Amniotic epithelial cell (primary cell): ENCODE measurements at places on chromosomes 7 and 10.
A peak's percentile ranks its signal among the peaks of the same experiment; 100 is the strongest.

DNA sequence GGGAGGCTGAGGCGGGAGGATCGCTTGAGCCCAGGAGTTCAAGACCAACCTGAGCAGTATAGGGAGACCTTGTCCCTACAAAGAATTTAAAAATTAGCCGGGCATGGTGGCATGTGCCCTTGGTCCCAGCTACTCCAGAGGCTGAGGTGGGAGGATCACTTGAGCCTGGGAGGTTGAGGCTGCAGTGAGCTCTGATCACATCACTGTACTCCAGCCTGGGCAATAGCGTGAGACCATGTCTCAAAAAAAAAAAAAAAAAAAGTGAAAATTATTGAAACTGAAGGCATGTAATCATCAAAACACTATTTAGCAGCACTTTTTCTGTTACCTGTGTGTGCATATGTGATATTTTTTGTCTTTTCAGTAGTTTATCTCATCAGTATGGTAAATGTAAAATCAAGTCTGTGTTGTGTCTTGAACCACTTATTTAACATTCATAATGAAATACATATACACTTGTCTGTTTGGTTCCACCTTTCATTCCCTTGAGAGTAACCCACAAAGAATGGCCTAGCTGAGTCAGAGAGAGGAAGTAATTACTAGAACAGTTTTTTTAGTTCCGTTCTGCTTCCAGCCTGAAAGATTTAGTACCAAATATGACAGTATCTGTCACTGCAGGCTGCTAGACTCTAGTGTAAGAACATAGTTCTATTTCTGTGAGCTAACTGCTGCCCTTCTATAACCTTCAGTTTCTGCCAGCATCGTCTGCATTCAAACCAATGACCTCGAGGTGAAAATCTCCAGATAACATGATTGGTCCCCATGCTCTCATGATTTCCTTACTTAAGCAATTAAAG lies 68.6 kb downstream of the MMRN2 start:
- peak; percentile 56 for DNase-seq

- no peak for DNase-seq
Measured at GRCh38 chr10:131920693-131921092, 19.9 kb downstream of the PPP2R2D start.

- no peak for DNase-seq
Measured at GRCh38 chr7:1533255-1533546, 2.7 kb downstream of the MAFK start.

DNA sequence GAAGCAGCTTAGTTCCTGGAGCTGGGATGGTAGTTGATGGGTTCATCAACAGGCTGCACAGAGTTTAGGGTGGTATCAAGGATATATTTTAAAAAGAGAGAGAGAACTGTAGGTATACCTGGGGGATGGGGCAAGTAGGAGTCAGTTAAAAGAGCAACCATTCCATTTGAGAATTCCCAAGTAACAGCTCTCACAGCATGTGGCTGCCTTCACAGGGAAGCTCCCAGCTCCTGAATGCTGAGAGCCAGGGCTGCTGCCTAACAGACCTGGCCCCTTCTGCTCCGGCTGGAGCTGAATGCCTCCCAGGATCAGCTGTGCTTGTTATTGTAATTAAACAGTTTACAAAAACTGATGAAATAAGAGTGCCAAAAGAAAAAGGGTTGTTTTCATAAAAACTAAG lies 58.8 kb upstream of the GPR26 start:
- DNase-seq = no peak

GRCh38 chr10:117621795-117622420 lies 79.4 kb downstream of the EMX2 start:
- DNase-seq = no peak

- peak; percentile 27 for DNase-seq
Measured at GRCh38 chr10:15419279-15419874, 48.3 kb upstream of the FAM171A1 start.

DNA sequence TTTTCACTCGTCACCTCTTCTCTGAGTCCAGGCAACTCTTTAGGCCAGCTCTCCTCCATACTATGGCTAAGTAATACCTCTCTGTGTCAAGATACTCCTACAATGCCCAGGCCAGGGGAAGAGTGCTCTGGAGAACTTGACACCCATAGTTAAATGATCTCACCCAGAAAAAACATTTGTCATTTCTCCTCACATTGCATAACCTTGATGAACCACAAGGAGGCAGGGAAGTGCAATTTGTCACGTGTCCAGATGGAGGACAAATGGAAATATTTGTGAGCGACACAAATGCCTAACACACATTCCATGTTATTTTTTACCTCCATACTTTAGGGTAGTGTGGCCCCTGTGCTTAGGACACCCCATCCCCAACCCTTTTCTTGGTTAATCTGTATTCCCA lies 78.3 kb downstream of the HTR7 start:
- peak; percentile 22 for DNase-seq
